Effector CD4-positive, alpha-beta T cell (primary cell): ENCODE measurements at places on chromosomes 1 and 21.
A peak's percentile ranks its signal among the peaks of the same experiment; 100 is the strongest.

GRCh38 chr1:117070124-117070523, 10.0 kb downstream of the TTF2 start:
- DNase-seq = no peak

DNA sequence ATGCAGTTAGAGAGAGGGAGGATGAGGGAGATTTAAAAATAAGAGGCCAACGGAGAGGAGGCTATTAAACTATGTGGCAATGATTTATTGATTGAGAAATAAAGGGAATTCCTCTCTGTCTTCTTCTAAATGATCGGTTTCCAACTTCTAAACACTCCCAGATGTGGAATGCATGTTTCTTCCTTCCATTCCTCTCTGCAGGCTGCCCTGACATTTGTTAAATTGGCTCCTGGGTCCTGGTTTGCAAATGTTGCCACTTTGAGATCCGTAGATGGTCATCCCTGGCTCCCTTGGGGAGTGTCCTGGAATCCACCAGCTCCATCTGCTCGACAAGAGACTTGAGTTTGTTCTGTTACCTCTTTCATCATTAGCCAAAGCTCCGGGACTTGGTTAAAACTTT, 10.3 kb upstream of the C1orf198 start:
- DNase-seq = no peak

GRCh38 chr1:13818926-13819325, 118.9 kb downstream of the PRDM2 start:
- no peak for DNase-seq

DNA sequence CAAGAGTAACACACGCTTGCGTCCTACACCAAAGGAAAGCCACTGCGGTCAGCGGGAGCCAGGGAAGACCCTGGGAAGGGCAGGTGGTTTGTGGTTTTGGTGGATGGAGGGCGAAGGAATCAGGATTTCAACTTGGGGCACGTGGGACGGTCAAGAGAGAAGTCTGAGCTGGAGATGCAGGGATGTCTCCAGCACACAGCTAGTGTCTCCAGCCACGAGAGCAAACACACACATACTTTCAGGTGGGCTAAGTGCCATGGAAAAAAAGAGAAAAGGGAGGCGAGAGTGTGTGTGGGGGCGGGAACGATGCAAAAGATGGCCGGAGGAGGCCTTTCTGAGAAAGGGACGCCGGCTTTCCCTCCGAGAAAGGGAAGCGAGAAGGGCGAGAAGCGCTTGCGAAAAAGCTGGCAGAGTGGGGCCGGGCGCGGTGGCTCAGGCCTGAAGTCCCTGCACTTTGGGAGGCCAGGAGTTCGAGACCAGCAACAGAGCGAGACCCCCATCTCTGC, 1.4 kb upstream of the SRRM1 start:
- no peak for DNase-seq

DNA sequence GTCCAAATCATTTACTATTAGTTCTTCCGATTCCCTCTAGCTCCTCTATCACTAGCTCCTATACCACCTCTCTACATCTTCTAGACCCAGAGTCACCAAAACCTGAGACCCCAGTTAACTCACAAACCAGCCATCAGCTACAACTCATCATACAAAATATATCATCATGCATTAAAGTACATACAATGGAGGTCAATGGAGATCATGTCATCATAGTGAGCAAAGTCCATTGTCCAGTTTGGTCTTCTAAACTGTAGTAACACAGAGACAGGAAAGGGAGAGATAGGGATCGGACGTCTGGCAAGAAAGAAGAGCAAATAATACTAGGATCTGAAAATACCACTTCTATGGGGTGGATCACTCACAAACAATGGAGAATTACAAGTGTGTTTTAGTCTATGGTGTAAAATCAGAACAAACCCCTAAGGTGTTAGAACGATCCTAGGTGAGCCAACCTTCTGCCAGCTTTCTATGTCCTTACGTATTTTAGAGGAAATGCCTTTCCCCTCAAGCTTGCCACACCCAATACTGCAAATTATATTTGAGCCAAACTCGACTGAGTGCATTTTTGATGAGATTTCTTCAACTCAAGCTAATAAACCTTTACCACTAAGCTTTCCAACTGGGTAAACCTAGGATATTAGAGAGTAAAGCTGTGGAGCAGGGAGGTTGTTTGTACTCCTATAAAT, 3.9 kb downstream of the ADIPOR1 start:
- no peak for DNase-seq

- no peak for DNase-seq
These were observed 333.0 kb downstream of the PAPPA2 start for GRCh38 chr1:176795929-176796328.

- DNase-seq = no peak
These were observed 9.5 kb downstream of the BMP8A start for GRCh38 chr1:39500862-39501389.

DNA sequence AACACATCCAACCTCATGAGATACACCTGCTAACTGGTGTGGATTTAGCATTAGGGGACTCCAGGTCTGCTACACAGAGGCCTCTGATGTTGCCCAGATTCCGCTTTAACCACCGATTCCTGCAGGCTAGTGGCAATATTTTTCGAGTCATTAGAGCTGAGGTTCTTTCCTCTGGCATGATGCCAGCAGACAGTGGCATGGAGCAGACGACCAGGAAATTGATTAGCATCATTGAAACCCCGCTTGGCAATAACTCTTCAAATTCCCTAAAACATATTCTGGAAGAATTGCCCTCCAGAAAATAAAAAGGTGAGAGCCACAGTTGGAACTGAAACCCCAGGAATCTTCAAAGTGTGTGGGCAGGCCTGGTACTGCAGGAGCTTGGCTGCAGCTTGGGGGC, 28.4 kb upstream of the ETV3 start:
- no peak for DNase-seq

GRCh38 chr1:193221651-193222050, 35.2 kb upstream of the B3GALT2 start:
- DNase-seq = no peak

DNA sequence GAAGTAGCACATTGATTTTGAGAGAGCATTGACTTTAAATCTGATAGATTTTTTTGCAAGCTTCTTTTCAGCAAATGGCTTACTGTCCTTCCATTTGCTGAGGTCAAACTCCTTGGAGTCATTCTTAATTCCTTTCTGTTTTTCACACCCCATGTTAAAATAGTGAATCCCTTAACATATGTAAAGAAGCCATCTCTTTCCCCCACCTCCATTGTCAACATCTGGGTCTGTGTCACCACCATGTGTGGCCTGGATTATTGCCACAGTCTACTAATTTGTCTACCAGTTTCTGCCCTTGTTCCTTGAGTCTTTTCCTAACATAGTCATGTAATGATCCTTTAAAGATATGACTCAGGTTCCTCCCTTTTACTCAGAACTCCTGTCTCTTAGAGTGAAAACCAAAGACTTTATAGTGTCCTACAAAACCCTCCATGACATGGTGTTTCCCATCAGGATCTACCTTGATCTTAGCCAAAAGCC, 104.7 kb downstream of the ST6GALNAC3 start:
- no peak for DNase-seq

- DNase-seq = no peak
These were observed 127.3 kb upstream of the PLD5 start for GRCh38 chr1:242651817-242652216.

- DNase-seq = no peak
These were observed 1.4 kb upstream of the CFH start for GRCh38 chr1:196650403-196650802.

GRCh38 chr1:183634429-183635065, 1.0 kb downstream of the ARPC5 start:
- no peak for DNase-seq

- DNase-seq = no peak
These were observed 201.5 kb downstream of the S1PR1 start for GRCh38 chr1:101438359-101438758.

DNA sequence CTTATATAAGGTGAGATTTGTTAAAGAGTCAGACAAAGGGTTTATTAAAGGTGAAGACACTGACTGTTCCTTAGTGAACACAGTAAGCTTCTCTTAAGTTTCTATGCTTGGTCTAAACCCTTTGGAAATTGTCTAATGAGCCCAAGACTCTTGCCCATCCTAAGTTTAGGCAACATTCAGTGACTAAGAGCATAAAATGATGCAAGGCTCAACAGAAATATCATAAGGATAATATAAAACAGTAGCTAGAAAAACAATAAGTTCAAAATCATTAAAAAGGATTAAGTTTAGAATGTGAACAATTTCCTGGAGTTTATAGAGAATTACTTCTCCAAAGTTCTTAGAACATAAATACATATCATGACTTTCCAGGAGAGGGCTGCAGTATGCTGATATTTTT, 108.9 kb upstream of the PDC start:
- no peak for DNase-seq

- no peak for DNase-seq
These were observed 39.1 kb upstream of the CDC42BPA start for GRCh38 chr1:227357171-227357926.

GRCh38 chr1:150661156-150661555, 31.7 kb upstream of the ENSA start:
- DNase-seq = no peak

DNA sequence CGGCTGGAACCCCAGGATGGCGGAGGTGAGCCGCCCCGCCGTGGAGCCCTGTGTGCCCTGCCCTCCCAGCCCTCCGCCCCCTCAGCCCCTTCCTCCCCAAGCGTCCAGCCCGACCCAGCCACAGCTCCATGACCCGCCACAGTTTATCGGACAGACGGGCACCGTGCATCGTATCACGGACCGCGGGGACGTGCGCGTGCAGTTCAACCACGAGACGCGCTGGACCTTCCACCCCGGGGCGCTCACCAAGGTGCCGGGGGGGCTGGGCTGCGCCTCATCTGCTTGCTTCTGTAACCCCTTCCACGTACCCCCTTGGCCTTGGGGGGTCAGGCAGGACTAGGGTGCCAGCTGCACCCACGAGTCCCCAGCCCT, 6.6 kb upstream of the MMP23B start:
- no peak for DNase-seq

DNA sequence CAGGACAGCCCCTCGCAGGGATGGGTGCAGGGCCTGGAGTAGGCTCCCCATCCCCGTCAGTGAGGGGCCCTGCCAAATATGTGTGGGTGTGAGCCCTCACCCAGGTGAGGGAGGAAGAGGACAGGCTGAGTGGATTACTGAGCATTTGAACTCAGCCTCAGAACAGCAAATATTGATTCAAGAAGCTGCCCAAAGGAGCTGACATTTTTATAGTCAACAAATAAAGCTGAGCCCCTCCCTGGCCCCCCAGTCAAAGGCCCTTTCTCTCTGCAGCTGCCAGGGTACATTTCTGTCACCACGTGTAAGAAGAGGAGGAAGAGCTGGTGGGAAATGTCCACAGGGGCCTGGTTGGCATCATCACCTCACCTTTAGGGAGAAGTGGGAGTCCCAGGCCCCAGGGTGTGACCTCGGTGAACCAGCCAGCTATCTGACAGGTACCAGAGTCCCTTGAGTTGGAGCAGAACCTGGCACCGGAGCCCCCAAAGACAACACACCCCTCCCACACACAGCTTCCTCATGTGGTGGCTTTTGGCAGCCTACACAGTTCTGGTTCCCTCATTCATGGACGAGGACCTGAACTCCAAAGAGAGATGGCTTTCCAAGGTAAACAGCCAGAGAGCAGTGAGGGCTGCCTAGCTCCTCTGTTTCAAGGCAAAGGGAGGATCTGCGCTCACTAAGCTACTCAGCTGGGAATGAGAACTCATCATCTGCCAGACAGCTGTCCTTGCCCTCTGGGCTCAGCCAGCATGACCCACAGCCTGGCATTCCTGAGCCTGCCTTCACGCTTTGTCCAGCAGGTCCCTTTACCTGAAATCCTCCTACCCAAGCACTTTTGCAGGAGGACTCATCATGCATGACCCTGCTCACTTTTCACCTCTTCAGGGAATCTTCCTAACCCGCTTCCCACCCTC, 43.0 kb upstream of the TENT5C start:
- no peak for DNase-seq

- no peak for DNase-seq
These were observed 71.8 kb downstream of the SPAG17 start for GRCh38 chr1:118113261-118113660.

DNA sequence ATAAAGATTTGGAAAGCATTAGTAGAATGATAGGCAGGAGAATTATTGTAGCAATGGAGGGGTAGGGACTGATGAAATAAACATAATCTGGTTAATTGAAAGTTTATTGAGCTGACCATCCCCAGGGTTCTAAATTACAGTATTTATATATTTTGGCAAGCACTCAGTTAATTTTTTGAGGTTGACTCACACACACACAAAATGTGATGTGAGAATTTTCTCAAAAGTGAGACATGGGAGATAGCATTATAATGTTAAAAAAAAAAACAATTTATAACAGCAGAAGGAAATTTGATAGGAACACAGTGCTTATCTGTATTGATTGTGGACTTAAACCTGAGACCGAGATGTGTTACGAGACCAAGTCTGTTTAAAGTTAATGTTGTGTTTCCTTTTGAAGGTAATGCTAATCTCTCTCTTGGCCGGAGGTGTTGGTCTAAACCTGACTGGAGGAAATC, 24.6 kb downstream of the TRIM45 start:
- DNase-seq = no peak

GRCh38 chr1:32272557-32273390, 19.1 kb upstream of the HDAC1 start:
- DNase-seq = no peak

- DNase-seq = no peak
These were observed 96.9 kb downstream of the RGL1 start for GRCh38 chr1:183901748-183902330.

DNA sequence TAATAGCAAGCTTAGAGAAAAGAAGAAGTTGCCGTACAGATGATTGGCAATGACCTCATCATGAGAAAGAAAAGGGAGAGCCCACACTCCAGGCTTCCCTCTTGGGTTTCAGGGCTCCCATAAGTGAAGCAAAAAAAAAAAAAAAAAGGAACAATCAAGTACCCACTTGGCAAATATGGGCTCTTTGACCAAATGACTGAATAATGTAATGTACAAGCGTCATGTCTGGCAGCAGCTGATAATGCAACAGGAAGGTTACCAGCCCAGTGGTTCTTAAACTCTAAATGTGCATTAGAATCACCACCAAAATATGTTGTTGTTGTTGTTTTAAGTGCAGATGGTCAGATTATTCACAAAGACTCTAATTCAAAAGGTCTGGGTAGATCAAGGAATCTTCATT, 13.5 kb downstream of the TNFSF4 start:
- no peak for DNase-seq

DNA sequence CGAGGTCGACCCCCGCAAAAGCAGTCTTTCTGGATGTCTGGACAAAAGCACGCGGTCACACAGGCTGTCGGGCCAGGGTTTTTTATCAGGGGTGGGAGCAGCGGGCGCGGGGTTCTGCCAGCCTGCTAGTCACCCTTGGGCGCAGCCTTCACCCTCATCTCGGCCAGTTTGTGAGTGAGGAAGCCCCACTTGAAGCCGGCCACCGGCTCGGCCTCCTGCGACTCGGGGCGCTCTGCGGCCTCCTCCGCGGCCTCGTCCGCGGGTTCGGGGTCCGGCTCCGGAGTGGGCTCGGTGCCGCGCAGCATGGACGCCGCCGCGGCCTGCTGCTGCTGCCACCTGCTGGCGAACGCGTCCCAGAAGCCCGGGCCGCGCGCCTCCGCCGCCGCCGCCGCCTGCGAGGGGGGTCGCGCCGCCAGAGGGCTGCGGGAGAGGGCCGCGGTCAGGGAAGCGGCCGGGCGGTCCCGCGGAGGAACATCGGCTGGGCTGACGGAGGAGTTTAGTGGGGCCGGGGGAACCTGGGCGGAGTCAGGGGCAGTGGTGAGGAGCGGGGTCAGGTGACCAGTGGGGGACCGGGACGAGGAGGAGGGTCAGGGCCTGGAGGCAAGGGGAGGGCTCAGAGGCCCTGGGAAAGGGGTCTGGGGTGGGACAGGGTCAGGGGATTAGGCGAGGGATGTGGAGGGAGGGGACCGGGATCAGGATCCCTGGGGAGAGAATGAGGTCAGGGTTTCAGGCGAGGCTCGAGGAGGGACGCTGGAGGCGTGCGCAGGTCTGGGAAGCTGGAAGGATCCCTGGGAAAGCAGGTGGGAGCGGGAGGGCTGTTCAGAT, 4.5 kb downstream of the C1orf232 start:
- DNase-seq = peak; percentile 34
